Activated gamma-delta T cell (primary cell): ENCODE measurements at places on chromosomes 6 and 20.

DNA sequence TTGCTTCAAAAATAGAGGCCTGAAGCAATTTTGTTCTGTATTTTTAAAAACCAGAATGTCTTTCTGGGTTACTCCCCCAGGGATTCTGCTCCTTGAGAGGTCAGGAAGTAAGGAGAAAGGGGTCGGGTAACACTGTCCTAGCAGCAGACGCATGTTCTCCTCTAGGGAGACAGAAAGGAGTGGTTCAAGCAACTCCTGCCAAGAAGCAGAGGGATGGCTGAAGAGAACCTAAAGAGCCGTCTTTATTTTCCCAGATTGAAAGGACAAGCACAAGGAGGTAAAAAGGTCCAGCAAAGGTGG is 58.0 kb upstream of the SLC4A11 start:
- DNase-seq = no peak

GRCh38 chr6:149037051-149037671 is 280.4 kb upstream of the TAB2 start:
- no peak for DNase-seq

DNA sequence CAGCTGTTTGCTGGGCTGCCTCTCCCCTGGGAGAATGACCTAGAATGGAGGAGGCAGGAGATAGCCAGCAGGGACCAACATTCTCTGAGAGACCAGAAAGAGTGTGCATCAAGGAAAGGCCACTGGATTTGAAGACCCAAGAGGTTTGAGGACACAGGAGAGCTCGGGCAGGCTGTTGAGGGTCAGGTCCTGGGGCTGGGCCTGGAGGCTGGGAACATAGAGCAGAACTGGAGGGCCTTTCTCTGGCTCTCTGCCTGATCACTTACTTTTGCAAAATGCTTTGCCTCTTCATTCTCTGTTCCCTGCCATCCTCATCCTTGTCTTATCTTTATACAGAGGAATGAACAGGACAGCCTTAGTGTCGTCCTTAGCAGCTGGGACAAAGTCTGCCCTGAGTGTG is 2.5 kb downstream of the IYD start:
- no peak for DNase-seq

GRCh38 chr6:160419488-160419887 is 71.3 kb downstream of the SLC22A3 start:
- DNase-seq = no peak

DNA sequence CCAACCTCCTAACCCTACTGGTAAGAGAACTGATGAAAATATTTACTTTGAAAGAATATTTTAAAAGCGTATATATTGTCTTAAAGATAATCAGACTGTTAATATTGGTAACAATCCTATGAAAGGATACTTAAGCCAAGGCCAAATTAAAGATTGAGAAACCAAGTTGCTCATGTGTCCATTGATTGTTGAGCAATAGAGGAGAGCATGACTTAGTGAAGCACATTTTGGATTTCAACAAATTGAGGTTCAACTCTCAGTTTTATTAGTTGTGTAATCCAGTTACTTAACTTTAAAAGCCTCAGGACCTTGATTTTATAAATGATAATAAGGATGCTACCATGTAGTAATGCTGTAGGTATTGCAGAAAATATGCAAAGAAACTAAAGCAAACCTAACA is 56.8 kb downstream of the PRL start:
- DNase-seq = no peak

- DNase-seq = no peak
Measured at GRCh38 chr20:38164069-38164468, 1.0 kb downstream of the TGM2 start.

DNA sequence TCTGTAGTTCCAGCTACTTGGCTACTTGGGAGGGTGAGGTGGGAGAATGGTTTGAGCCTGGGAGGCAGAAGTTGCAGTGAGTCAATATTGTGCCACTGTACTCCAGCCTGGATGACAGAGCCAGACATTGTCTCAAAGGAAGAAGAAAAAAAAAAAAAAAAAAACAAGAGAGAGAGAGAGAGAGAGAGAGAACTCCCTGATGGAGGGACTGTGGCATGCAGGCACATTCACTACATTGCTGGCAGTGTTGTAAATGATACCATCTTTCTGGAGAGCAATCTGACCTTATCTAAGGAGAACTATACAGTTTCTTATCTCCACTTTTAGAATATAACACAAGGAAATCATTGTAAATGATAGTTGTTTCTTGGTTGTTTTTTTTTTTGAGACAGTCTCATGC is 85.1 kb downstream of the MDN1 start:
- no peak for DNase-seq

DNA sequence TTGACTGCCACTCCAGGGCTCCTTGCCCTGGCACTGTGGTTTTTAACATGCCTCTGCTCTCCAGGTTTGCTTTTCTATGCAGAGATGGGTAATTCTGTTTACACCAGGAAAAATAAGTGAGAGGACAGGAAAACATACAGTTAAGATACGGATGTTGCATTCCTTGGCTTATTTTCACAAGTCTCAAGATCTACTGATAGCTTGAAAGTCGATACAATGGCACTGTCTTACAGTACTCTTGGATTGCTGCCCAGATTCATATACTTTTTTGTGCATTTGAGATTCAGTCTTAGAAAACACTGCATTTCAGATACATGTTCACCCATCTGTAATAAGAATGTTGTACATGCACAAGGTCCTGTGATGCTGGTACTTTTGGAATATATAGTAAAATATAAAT is 159.6 kb upstream of the FLRT3 start:
- no peak for DNase-seq

DNA sequence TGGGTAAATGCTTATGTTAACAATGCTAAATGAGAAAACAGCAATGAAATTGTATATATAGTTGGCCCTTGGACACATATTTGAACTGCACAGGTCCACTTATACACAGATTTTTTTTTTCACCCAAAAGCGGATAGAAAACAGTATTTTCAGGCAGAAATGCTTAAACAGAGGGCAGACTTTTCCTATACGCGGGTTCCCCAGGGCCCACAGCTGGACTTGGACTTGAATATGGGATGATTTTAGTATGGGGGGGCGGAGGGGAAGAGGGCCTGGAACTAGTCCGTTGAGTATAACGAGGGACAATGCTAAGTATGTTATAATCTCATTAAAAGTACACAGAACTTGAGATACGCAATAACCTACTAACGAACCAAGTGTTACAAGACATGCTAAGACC is 1.1 kb upstream of the PRSS35 start:
- DNase-seq = no peak

- no peak for DNase-seq
Measured at GRCh38 chr20:50870561-50871161, 60.6 kb downstream of the ADNP start.

GRCh38 chr6:125858427-125859320 is 67.9 kb downstream of the NCOA7 start:
- no peak for DNase-seq

DNA sequence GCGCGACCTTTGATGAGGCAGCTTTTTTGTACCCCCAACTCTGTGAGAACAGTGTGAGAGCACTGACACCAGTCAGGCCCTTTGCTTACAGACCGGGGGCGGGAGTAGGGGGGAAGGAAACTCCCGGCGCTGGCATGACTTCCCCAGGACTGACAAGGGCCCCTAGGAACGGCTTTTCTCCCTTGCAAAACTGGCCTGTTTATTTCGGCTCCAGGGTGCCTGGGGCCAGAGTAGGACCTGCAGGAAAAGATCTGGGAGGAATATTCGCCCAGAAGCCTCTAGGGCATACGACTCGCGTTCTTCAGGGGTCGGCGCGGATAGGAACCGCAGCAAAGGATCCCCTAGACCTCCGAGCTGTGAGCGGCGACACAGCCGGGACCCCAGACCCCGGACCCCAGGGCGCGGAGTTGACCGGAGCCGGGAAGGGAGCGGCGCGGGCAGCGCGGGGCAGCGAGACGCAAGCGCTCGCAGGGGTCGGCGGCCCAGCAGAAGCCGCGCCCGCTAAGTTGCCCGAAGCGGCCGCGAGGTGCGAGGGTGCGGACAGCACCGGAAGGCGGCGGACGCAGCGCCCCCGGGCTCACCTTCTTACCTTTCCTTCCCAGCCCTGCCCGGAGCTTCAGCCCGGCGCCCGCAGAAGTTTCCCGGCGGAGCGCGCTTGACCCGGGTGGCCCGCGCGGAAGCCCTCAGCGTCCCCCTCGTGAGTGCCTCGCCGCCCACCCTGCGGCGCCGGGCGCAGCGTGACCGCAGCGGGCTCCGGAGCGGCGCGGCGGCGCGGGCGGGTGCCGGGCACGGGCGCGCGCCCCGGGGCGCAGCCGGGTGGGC is at the start of gene POPDC3:
TSS of gene POPDC3 (minus strand) at position 771 of the 822 bp plus-strand sequence. CDS start 18,105 bp downstream, outside the sequence.
- no peak for DNase-seq

DNA sequence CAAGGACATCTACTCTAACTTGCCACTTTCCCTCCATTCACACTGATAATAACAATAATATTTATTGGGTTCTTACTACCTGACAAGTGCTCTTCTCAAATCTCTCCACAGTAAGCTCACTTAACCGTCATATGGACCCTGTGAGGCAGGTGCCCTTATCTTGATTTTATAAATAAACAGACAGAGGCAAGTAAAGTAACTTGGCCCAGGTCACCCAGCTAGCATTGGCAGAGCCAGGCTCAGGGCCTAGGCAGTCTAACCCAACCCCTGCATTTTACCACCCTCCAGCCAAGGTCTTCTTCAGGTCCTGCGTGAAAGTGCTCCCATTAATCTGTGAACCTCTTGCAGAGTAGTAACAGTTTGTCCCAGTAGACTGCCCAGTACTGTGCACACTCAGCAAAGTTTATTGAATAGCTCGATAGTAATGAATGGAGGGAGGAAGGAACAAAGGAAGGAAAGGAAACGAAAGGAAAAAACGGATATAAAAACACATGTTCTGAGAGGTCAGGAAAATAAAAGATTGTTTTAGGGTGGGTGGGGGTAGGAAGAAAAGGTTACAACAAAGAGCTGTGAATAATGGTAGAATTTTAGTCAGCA is 17.0 kb upstream of the STX11 start:
- DNase-seq = no peak

GRCh38 chr6:79231666-79232065 is 2.8 kb downstream of the HMGN3 start:
- no peak for DNase-seq
